Activated effector memory CD4-positive, alpha-beta T cell treated with anti-CD3 and anti-CD28 coated beads, Interleukin-2, amount 50 U/mL, for 16 hours (primary cell): ENCODE measurements at places on chromosomes 7 and 10.

DNA sequence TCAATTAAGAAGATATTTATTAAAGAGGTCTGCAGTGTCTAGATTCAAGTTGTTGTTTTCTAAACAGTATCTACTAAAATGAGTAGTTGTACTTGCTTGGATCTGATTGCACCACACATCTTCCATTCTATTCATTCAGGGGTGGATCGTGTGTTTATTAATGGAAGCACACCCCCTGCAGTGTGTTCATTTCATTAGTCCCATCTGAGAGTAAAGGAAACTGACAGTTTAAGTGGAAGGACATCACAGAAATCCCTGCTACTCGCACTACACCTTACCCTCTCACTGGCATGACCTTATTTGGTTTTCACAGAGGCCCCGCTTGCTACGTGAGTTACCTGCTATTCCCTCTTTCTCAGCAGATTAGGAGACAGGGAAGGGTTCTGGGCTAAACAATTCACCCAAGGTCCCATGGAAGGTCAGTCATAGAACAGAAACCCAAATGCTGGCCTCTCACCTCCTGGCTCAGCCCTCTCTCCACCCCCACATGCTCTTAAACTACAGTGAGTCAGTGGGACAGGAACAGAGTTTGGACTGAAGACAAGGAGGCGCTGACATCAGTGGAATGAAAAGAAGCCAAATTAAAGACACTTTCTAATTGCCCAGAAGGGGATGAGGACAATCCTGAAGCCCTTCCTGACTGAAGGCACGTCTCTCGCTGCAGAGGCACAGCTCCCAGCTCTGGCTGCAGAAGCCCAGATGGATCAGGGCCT is 369.2 kb upstream of the NRP1 start:
- no peak for DNase-seq

DNA sequence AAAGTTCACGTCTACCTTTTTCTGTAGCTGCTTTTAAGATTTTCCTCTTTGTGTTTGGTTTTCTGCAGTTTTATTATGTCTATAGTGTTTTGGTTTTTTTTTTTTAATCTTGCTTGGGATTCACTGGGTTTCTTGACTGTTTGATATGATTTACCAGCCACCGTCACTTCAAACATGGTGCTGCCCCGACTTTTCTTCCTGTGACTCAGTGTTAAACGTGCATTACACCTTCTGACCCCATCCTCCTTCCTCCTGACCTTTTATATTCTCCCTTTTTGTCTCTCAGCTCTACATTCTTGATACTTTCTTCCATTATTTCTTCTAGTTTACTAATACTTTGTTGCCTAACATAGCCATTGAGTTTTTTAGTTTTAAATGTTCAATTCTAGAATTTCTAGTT is 61.5 kb downstream of the GNA12 start:
- no peak for DNase-seq

DNA sequence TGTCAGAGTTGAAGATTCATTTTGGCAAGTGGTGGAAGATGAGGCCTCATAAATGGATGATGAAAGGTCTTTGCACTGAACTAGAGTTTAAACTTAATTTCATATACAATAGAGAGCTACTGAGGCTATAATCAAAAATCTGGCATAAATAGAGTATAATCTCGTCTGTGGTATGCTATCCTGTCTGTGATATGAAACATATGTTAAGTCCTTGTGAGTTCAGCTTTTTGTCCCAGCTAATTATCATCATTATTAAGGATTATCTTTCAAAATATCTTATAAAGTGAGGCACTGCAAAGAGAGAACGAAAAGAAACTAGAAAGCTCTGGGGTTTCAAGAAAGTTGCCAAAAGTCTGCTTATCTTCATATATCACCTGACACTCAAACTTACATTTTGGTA is 83.4 kb downstream of the GAD2 start:
- no peak for DNase-seq

DNA sequence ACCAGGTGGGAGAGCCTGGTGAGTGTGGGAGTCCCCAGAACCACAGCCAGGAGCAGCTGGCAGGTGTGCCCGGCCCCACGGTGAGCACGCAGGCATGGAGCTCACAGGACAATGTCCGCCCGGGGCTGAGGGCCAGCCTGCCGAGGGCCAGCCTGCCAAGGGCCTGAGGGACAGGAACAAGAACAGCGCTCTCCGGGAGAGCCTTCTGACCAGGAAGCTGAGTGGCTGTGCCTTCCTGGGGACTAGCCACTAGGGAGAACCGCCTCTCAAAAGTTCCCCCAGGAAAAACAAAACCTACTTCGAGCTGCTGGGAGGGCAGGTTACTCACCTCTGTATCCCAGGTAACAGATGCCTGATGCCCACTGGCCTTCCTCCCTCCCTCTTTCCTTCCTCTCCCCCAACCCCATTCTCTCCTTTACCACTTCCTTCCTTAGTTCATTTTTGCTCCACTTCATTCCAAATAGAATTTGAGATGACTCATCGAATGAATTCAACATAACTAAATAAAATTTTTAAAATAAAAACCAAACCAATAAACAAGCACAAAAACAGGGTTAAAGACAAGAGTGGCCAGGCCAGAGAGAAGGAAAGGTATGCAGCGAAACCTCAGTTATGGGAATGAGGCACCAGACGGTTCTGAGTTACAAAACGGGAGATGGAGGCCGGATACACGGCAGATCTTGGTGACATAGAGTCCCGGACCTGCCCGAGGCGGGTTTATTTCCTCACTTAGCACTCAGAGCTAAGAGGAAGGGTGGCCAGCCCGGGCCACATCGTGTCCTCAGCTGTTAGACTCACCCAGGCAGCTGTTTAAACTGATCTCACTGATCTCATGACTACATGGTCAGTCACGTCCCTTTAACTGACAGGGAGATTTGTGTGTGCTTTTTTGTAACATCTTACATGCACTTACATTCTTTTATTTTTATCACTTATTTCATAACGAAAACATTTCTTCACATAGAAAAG is 128.5 kb downstream of the TNS3 start:
- no peak for DNase-seq

DNA sequence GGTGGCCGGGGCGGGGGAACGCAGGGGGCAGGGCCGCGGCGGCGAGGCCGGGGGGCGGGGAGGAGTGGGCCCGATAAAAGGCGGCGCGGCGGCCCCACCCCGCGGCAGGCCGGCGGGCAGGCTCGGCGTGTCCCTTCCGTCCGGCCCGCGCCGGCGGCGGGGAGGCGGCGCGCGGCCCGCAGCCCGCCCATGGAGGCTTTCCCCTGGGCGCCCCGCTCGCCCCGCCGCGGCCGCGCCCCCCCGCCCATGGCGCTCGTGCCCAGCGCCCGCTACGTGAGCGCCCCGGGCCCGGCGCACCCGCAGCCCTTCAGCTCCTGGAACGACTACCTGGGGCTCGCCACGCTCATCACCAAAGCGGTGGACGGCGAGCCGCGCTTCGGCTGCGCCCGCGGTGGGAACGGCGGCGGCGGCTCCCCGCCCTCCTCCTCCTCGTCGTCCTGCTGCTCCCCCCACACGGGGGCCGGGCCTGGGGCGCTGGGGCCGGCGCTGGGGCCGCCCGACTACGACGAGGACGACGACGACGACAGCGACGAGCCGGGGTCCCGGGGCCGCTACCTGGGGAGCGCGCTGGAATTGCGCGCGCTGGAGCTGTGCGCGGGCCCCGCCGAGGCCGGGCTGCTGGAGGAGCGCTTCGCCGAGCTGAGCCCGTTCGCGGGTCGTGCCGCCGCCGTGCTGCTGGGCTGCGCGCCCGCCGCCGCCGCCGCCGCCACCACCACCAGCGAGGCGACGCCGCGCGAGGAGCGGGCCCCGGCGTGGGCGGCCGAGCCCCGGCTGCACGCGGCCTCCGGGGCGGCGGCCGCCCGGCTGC is at the start of gene NANOS1:
NANOS1 (plus strand) TSS at position 102 of the 808 bp plus-strand sequence; CDS start at position 190, 88 bp downstream.
- DNase-seq, result peak; percentile 71

DNA sequence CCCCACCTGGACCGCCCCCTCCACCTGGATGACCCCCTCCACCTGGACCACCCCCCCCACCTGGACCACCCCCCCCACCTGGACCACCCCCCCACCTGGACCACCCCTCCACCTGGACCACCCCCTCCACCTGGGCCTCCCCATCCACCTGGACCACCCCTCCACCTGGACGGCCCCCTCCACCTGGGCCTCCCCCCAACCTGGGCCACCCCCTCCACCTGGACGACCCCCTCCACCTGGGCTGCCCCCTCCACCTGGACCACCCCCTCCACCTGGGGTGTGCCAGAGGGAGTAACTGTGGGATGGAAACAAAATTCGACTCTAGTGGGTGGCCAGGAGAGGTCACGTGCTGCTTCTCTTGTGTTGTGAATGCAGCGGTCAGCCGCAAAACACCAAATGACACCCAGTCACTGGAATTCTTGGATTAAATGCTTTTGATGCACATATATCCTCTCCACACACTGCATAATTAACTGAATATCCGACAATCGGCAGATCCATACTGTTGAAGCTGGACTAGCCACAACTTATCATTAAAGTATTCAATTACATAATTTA is 316.7 kb downstream of the PTPRN2 start:
- DNase-seq, result peak; percentile 45

DNA sequence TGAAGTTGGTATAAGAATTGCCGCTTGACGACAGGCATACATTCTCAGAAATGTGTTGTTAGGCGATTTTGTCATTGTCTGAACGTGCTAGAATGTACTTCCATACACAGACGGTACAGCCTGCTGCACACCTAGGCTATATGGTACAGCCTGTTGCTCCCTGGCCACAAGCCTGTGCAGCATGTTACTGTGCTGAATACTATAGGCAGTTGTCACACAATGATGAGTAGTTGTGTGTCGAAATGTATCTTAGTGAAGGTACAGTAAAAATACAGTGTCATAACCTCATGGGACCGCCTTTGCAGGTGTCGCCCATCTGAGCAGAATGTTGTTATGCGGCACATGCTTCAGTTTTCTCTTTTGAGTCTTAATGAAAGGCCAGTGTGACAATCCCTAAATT is 66.5 kb downstream of the SHH start:
- DNase-seq, result no peak

DNA sequence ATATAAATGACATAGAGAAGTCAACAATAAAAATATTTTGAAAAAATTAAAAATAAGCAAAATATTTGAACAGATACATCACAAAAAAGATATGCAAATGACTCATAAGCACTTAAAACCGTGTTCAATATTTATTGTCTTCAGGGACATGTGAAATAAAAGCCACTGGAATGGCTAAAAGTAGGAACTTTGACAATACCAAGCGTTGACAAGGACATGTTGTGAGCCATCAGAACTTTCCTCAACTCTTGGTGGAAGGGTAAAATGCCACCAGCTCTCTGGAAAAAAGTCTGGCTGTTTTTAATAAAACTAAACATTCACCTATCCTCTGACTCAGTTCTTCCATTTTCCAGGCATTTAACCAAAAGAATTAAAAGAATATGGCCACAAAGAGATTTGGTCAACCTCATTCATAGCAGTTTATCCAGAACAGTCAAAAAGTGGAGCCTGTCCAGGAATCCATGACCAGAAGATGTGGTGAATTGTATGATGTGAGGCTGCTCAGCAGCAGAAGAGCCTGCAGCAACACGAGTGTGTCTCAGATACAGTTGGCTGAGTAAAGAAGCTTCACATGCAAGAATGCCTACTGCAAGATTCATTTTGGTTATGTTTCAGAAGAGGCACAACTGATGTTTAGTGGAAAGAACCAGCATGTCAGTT is 7.1 kb upstream of the KLF6 start:
- DNase-seq, result no peak

DNA sequence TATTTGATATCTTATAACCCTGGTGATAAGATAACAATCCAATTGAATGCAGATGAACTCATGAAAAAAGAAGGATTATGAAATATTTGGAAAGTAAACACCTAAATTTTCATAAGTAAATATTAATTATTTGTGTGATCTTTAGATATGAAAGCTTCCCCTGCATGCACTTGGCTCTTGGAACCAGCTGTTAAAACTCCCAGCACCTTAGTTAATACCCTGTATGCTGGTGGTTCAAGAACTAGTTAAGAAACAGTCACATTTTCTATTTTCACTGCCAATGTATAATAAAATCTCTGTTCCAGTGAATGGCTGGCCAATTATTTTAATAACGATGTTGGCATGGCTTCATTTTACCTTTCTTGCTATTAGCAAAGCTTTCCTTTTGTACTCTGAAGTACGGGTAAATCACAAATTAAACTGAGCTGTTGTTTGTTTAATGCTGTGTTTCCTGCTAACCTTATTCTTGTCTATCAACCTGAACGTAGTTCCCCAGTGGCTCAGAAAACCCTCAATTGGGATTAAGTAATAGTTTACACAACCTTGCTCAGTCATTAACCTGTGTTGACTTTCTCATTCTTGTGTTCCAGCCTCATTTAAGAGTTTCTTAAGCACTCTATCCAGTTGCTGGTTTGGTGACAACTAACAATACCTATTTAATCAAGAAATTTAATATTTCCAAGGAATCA is 38.9 kb downstream of the MET start:
- DNase-seq, result no peak

DNA sequence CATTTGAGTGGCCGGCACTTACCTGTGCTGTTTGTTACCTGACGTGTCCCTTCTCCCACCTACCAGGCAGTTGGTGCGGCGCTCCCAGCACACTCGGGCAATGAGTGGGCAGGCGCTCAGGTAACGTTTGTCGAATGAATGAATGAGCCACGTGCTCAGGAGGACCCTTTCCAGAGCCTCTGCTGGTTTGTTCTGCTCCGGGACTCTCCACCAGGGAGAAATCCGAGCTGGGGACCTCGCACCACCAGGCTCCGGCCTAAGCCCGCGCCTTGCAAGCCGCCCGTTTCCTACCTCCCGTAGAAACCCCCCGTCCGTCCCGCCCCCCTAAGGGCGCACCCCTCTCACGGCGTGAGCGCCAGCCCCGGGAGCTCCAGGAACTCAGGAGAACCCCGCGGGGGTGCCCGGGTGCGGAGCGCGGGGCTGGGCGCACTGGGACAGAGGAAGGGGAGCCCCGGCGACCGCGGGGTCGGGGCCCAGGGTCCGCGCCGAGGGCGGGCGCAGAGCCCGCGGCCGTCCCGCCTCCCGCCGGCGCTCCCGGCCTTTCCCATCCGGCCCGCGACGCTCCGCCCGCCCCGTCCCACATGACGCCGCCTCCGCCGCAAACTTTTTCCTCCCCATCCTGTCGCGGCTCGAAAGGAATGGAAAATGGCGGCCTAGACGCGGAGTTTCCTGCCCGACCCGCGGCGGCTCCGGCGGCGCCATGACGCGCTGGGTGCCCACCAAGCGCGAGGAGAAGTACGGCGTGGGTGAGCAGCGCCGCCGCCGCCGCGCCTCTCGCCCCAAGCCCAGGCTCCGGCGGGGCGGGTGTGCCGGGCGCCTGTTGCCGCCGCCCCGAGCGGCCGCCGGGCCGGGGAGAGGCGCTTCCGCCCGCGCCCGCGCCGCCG is at the start of gene DOCK1:
DOCK1 (plus strand) TSS at position 611 of the 884 bp plus-strand sequence; CDS start at position 701, 90 bp downstream.
- no peak for DNase-seq

GRCh38 chr7:103637726-103638125 is 191.7 kb upstream of the SLC26A5 start:
- no peak for DNase-seq

DNA sequence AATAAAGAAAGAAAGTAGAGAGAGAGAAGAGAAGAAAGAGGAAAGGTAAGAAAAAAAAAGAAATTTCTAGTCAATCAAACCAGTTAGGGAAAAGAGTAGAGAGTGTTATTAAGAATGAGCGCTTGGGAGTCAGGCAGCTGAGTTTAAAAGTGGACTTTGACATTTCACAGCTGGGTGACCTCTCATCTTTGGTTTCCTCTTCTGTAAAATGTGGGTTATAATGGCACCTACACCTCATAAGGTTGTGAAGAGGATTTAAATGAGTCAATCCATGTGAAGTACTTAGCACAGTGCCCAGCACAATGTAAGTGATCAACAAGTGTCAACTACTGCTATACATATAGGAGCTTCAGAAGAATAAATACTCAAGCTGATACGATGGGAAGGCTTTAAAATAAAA is 12.2 kb downstream of the HOXA1 start:
- no peak for DNase-seq

GRCh38 chr7:139482662-139483466 is 609 bp downstream of the KLRG2 start:
- DNase-seq, result peak; percentile 64
